MCF 10A (cell line): ENCODE measurements at places on chromosomes 11 and 22. TPM values are rescaled to one million over a fixed set of nuclear protein-coding genes. Genes with fewer than 3 reads are reported as not detected.

The CLDN25 gene
- not detected in 2 replicates for total RNA-seq

The ROBO4 gene
- total RNA-seq, result 10.6 and 14.2 TPM in 2 replicates

The NXPE2 gene
- total RNA-seq, result not detected in 2 replicates

DNA sequence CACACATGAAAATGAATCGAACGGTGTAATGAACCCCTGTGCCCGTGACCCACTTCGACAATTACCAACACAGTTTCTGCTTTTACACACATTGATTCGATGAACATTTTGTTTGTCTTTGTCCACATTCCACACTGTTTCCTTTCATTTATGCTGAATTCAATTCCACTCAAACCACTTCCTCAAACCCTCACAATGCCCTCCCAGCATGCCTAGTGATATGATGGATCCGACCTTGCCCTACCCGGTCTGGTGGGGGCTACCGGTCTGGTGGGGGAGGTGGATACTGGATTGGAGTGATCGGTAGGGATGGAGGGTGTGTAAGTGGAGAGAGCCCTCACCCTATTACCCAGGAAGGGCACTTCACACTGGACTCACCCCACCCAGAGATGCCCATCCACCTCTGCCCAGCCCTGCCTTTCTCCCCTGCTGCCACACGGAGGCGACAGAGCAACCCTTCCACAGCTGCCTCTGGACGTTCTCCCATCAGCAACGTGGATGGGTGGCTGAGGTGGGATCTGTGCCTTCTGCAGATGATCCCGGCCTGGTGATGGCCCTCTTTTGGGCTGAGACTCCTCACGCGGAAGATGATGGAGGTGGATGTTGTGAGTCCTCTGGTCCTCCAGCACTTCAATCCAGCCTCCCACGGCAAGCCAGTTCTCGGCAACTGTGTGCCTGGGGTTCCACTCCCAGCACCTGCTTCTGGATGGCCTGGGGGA, 33.0 kb upstream of the P2RY2 start:
- peak; percentile 87 for DNase-seq
- H3K27ac ChIP-seq, result no peak overlapping the region

DNA sequence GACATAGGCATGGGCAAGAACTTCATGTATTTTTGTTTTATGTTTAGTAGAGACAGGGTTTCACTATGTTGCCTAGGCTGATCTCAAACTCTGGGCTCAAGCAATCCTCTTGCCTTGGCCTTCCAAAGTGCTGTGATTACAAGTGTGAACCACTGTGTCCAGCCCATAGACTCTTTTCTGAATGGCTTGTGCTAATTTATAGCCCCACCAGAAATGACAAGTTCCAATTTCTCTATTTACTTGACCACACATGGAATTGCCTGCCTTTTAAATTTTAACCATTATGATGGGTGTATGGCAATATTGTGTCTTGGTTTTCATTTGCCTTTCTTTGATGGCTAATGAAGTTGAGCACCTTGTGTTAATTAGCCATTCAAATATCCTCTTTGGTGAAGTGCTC, 85.8 kb upstream of the NECTIN1 start:
- no peaks in the 10 kb centered on the region for H3K4me1 ChIP-seq
- no peak overlapping the region for H3K27ac ChIP-seq
- no peak for DNase-seq
- H3K4me3 ChIP-seq, result no peak overlapping the region
- peaks cover 74% of the 10 kb centered on the region for H3K27me3 ChIP-seq

DNA sequence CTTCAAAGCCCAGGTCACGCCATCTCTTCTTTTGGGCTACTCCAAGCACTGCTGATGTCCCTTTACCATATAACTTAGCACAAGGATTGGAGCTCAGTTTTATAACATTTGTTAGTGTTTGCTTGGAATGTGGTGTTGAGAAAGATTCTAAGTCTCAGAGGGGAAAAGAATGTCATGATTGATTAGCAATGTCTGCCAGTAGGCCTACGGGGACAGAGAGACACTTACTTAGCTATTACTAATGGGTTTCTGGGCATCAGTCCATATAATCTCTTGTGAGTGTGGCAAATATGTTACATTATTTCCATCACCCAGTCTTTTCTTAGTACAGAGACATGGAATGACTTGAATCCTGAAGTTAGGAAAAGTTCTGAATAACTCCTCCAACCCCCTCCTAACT, 75.4 kb upstream of the FSHB start:
- H3K4me1 ChIP-seq, result peaks cover 15% of the 10 kb centered on the region
- H3K4me3 ChIP-seq, result no peak overlapping the region
- no peak overlapping the region for H3K27ac ChIP-seq
- H3K27me3 ChIP-seq, result no peaks in the 10 kb centered on the region
- no peak for DNase-seq

DNA sequence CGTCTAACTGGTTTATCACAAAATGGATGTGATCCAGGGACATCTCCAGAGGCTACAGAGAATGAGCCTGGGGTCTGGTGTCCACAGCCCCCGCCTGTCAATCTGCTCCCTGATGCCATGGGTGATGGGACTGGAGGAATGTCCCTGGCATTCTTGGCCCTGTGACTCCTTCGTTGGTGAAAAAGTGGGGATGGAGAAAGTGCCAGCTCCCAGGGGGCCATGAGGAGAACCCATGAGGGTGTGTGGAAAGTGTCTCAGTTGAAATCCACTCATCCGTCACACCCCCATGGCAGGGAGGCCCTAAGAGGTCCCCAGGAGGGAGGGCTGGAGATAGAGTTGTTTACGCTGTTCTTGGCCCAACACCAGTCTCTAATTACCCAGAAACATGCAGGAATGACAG, 322.0 kb downstream of the CTTN start:
- no peaks in the 10 kb centered on the region for H3K4me1 ChIP-seq
- no peak overlapping the region for H3K27ac ChIP-seq
- no peaks in the 10 kb centered on the region for H3K27me3 ChIP-seq
- no peak for DNase-seq
- no peak overlapping the region for H3K4me3 ChIP-seq

DNA sequence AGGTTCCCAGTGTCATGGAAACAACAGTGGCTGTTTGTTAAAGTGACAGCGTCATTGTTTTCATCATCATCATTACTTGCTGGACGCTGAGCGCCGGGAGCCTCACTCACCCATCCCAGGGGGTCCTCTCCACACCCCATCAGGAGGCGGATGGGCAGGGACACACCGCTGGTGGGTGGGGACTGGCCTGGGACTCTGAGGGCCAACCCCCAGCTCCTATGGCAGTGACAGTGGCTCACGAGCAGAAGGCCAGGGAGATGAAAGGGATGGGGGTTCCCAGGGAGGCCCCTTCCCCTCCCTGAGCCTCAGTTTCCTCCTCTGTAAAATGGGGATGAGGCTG, 76.6 kb upstream of the PRR5 start:
- no peaks in the 10 kb centered on the region for H3K36me3 ChIP-seq
- H3K27me3 ChIP-seq, result peaks cover 27% of the 10 kb centered on the region
- H3K27ac ChIP-seq, result no peak overlapping the region
- DNase-seq, result no peak
- no peak overlapping the region for H3K4me3 ChIP-seq

GRCh38 chr11:10303558-10304363, 1.1 kb upstream of the ADM start:
- peaks cover 31% of the 10 kb centered on the region for H3K4me1 ChIP-seq
- H3K27me3 ChIP-seq, result no peaks in the 10 kb centered on the region
- H3K27ac ChIP-seq, result peak overlapping the region; percentile 90

GRCh38 chr11:34379079-34379478, 21.3 kb upstream of the ABTB2 start:
- H3K36me3 ChIP-seq, result no peaks in the 10 kb centered on the region
- peaks cover 8% of the 10 kb centered on the region for H3K4me1 ChIP-seq
- H3K27ac ChIP-seq, result no peak overlapping the region
- H3K27me3 ChIP-seq, result no peaks in the 10 kb centered on the region
- no peak overlapping the region for H3K4me3 ChIP-seq

DNA sequence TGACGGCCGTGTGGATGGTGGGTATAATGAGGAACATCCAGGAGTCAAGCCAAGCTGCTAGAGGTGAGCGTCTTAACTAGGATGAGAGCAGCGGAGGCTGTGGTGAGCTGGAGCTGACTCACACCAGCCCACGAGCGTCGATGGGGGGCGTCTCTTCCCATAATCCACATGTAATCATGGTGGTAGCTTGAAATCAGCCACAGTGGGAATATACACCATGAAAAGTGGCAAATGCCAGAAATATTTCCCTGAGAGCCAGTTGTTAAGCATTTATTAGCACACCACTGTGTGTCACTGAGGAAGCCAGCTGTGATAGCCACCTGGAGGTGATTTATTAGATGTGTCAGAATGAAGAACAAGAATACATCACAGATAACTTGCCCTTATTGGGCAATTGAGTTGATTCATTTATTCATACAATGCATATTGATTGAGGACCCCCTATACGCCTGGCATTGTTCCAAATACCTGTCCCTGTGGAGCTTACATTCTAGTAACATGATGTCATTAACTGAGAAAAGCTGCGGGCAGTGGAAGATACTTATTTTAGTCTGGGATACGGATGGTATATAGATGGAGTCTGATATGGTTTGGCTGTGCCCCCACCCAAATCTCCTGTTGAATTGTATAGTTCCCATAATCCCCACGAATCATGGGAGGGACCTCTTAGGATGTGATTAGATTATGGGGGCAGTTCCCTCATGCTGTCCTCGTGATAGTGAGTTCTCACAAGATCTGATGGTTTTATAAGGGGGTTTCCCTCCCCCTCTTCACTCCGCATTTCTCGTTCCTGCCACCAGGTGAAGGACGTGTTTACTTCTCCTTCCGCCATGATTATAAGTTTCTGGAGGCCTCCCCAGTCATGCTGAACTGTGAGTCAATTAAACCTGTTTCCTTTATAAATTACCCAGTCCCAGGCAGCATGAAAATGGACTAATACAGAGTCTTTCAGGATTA, 473.4 kb downstream of the METTL15 start:
- H3K27me3 ChIP-seq, result no peaks in the 10 kb centered on the region
- peak; percentile 16 for DNase-seq
- H3K4me3 ChIP-seq, result no peak overlapping the region
- H3K27ac ChIP-seq, result no peak overlapping the region
- H3K4me1 ChIP-seq, result no peaks in the 10 kb centered on the region

DNA sequence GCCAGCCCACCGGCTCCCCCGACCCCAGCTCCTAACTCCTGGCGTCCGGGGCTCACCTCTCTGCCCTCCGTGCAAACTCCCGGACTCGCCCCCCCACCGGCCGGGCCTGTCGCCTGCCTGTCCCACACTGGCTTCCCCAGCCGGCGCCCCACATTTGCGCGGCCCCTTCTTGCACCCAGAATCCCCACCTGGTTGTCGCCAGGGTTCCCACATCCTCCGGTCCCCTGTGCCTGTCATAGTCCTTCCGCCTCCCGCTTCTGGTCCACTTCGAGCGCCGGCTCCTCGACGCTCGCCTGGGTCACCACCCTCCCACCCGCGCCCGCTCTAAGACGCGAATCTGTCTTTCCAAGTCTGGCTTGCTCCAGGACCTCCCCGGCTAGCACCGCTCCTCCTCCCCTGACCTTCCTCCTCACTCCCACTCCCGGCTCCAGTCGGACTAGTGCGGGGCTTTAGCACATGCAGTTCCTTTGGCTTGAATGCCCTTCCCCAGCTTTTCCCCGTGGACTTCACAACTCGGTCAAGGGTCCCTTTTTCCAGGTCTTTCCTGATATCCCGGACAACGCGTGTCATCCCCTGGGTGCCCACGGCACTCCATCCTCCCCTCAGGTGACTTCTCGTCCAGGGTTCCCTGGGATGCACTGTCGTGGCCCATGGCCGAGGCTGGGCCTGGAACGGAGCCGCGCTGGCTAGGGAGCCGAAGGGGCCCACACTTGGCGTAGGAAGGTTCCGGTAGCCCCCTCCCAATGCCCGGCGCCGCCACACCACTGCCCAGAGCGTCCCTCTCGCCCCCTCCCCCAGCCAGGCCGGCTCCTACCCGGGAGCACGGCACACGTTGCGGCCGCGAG, 635 bp downstream of the SCARF2 start:
- H3K27ac ChIP-seq, result no peak overlapping the region
- peaks cover 11% of the 10 kb centered on the region for H3K27me3 ChIP-seq
- no peaks in the 10 kb centered on the region for H3K36me3 ChIP-seq
- no peaks in the 10 kb centered on the region for H3K4me1 ChIP-seq
- no peak for DNase-seq
- no peak overlapping the region for H3K4me3 ChIP-seq

DNA sequence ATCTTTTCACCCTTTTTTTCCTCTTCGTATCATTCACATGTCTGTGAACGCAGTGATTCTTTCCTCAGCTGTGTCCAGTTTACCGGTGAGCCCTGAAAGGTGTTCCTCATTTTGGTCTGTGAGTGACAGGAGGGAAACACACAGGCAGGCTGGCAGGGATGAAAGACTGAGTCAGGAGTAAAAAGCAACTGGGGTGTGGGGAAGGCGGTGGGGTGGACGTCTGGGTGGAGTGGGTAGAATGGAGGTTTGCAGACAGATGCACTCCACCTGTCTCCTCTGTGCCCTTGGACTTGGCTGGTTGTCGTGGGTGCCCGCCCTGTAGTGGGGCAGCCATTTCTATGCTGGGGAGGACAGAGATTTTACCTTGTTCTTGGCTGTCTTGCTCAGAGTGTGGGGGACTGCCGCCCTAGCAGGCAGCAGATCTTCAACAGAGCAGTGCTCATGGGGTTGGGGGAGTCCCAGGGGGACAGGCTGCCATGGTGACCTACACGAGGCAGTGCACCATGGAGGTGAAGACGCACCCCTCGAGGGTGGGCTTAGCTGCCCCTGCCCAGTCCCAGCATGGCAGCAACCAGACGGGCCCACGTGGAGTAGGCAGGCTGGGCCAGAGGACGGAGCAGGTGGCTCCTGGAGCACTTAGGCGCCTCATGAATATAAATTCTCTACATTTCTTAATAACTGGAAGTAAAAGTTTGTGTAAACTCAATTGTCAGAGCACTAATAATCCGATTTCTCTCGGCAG, 603.7 kb downstream of the TBC1D22A start:
- no peaks in the 10 kb centered on the region for H3K4me1 ChIP-seq
- no peak overlapping the region for H3K4me3 ChIP-seq
- no peak overlapping the region for H3K27ac ChIP-seq
- no peak for DNase-seq
- H3K27me3 ChIP-seq, result peaks cover 8% of the 10 kb centered on the region

DNA sequence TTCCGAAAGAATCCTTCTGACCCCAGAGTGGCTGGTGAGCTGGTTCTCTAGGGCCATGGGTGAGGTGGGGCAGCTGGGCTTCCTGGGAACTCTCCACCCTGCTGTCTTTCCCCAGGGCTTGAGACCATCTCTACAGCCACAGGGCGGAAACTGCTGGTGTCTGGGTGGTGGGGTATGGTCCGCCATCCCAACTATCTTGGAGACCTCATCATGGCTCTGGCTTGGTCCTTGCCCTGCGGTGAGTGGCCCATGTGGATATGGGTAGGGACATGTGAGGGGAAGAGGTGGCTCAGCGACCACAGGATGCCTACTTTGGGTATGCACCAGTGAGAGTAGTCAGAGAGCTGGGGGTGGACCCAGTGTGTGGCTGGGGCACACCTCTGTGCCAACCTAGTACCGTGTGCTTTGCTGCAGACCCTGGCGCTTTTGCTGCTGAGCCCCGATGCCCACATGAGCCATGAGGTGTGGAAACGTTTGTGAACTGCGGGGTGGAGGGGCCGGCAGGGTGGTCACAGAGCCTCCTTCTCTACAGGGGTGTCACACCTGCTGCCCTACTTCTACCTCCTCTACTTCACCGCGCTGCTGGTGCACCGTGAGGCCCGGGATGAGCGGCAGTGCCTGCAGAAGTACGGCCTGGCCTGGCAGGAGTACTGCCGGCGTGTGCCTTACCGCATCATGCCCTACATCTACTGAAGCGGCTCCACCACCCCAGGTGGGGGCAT, 2.0 kb downstream of the ZNHIT2 start:
- H3K4me1 ChIP-seq, result peaks cover 17% of the 10 kb centered on the region
- H3K27ac ChIP-seq, result peak overlapping the region; percentile 12
- H3K4me3 ChIP-seq, result peak overlapping the region; percentile 82
- H3K27me3 ChIP-seq, result no peaks in the 10 kb centered on the region
- DNase-seq, result no peak
